HuH-7 (cell line): ENCODE measurements at places on chromosomes 16 and 17.

- DNase-seq: no peak
These were observed 11.9 kb downstream of the ITGAM start for GRCh38 chr16:31271621-31272190.

GRCh38 chr17:7186241-7186640 lies 7.1 kb upstream of the ASGR1 start:
- DNase-seq: peak; percentile 56

DNA sequence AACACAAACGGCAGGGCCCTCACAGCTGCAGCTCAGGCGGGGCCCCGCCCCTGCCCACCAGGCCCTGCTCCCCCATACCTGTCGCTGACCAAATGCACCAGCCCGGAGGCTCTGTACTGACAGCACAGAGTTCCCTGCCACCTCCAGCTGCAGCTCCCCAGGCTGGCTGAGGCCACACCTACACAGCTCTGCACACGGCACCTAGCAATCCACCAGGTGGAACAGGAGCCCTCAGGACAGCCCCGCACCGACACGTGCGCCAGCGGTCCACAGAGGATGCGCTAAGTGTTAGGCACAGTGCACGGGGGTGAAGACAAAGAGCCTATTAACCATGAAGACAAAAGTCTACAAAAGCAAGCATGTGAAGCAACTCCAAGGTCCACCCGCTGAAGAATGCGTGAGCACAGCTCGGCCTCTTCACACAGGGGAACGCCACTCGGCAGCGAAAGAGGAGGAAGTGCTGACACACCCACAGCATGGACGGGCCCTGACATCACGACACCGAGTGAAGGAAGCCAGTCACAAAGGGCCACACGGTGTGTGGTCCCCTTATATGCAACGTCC lies 5.4 kb downstream of the ZCCHC14 start:
- DNase-seq: peak; percentile 62

DNA sequence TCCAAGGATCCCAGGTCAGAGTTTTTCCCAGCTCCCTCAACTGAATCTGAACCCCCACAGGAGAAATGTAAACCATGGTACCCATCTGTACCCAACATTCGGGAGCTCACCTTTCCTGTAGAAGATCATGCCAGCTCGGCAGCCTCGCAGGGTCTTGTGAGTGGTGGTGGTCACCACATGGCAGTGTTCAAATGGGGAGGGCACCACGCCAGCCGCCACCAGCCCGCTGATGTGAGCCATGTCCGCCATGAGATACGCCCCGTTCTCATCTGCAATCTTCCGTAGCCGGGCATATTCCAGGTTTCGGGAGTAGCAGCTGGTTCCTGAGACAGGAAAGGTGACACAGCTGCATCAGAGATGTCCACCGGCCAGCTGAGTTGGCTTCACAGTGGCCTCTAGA lies 23.4 kb downstream of the SHMT1 start:
- no peak for DNase-seq

GRCh38 chr17:61057257-61057656 lies 342.4 kb upstream of the TBX2 start:
- no peak for DNase-seq

- DNase-seq: no peak
These were observed 32.3 kb upstream of the TANC2 start for GRCh38 chr17:62933501-62934385.

DNA sequence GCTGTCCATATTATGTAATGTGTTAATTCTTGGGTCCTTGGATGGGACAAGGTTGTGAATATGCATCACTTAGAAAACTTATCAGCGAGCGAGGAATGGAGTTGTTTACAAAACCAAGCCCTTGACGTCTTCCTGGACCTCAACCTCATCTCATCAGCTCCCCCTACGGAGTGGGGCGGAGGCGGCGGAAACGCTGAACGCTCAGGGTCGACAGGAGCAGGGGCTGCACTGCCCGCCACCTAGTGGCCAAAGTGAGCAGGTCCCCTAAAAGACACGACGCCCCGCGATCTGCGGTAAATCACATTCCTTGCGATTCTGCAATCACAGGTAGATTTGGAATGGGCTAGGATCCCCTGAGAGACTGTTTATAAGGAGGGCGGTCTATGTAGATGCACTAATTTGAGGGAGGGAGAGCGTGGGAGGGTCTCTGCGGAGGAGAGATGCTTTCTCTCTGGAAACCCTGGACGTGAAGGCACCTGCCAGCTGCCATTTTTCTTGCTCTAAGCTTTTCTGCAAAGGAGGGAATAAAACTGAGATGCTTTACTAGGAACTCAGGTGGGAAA lies 5.4 kb upstream of the ICAM2 start:
- peak; percentile 82 for DNase-seq

DNA sequence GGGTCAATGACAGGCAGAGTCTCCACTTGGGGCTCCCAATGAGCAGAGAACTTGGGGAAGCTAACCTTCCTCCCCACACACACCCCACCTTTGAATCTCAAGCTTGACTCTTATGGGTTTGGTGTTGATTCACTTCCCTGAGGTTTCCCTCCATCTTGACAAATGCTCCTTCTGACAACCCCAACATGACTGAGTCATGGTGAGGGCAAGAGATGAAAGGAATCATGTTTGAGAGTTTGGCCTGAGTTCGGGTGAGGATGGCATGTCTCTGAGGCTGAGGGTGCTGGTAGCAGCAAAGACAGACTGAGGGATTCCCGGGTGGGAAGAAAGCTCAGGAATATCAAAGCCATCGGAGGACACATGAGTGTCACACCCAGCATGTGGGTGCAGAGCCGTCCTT lies 18.7 kb downstream of the KRT9 start:
- no peak for DNase-seq

- no peak for DNase-seq
These were observed 57.2 kb upstream of the VPS4A start for GRCh38 chr16:69253870-69254341.

DNA sequence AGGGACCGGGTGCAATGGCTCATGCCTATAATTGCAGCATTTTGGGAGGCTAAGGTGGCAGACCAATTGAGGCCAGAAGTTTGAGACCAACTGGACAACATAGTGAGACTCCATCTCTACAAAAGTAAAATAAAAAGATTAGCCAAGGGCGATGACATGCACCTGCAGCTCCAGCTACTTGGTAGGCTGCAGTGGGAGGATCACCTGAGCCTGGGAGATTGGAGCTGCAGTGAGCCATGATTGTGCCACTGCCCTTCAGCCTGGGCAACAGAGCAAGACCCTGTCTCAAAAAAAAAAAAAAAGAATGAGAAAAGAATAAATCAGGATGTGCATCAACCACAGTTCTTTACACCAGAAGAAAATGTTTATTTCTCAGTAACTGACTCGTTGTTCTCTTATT lies 76.0 kb downstream of the CACNG3 start:
- DNase-seq: no peak

DNA sequence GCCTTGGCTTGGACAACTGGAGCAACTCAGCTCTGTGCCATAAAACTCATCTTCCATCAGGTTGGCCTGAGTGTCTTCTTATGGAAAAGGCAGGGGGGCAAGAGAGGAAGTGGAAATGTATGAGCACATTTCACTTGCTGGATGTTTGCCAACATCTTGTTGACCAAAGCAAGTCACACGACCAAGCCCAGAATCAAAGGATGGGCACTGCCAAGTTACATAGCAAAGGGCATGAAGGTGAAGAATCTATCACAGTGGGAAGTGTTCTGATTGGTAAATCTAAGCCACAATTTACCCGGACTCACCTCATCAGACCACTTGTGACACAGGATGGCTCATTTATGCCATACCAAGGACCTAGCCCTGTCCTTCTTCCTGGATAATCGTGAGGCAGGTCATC lies 310.5 kb upstream of the IRX5 start:
- DNase-seq: no peak

DNA sequence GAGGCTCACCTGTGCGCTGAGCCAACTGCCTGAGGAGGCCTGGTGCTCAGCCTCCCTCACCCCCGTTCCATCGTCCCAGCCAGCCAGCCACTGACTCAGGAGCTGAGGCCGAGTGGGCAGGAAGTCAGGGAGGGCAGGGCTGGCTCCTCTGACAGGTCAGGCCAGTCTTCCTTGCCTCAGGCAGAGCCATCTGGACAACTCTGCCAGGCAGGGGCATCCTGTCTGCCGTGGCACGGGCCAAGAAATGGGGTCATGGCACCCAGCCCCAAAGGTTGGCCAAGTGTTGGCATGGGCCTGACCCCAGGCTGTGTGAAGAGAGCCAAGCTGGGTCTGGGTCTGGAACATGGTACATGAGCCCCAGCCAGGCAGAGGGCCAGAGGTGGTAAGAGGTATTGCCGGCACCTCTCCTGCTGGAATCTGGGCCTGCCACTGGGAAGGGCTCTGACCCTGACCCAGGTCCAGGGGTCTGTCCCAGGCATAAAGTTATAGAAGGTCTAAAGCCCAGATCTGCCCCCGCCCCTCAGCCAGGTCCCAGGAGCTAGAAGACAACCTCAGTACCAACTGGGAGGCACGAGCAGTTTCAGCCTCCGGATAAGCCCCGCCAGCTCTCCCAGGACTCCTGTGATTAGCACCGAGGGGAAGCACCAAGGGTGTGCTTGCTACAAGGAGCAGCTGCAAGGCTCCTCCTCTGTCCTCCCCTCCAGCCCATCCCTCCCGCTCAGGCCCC lies 2.5 kb upstream of the VASN start:
- no peak for DNase-seq

- no peak for DNase-seq
These were observed 54.0 kb downstream of the ERN1 start for GRCh38 chr17:64075913-64076312.

GRCh38 chr17:63426041-63426916 lies 19.8 kb downstream of the CYB561 start:
- DNase-seq: no peak

GRCh38 chr17:10738521-10739258 lies 8.9 kb upstream of the TMEM220 start:
- DNase-seq: no peak

- no peak for DNase-seq
These were observed 5.3 kb upstream of the SPEM1 start for GRCh38 chr17:7414837-7415236.
